ENCODE measurements at places on chromosomes 7 and 10. TPM values are rescaled to one million over a fixed set of nuclear protein-coding genes. Genes with fewer than 3 reads are reported as not detected.

DNA sequence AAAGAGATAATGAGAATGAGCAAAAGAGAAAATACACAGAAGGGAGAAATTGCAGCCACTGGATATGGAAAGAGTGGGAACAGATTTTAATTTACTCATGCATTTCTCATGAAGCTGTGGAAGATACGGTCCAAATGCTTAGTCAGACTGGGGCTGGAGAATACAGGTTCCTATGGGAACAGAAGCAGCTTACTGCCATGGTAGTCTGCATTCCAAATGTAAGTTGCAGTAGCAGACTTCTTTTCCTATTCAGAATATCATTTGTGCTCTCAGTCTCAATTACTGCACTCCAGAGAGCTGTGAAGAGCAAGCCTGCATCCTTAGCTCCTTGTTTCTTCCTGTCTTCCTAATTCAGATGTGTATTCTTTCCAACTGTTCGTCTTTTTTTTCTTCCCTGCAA is 190.8 kb upstream of the TMEM196 start:
- no peaks in the 10 kb centered on the region for H3K4me1 ChIP-seq
- no peaks in the 10 kb centered on the region for H3K36me3 ChIP-seq
- no peak for DNase-seq
- H3K27ac ChIP-seq, result no peak overlapping the region

DNA sequence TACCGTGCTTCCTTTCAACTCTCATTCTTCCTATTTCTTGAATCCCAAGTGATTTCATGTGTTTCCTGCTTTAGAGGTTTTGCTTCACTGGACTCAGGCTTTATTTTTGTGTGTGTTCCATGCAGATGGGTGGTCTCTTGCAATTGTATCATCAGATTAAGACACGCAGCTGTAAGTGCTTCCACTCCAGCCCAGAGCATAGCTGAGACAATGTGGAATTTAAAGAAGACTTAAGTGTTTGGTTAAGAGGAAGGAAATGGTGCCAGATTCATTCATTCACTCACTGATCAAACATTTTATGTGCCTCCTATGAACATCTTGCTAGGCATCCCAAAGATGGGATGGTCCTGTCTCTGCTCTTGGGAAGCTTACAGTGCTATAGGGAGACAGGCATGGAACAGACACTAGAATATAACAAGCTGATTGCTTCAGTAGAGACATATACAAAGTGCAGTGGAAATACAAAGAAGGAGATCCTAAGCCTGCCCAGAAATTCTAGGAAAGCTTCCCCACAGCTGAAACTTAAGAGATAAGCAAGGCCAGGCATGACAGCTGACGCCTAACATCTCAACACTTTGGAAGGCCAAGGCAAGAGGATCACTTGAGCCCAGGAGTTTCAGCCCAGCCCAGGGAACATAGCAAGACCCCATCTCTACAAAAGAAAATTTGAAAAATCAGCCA is 46.1 kb upstream of the LRRC17 start:
- no peaks in the 10 kb centered on the region for H3K4me1 ChIP-seq
- no peaks in the 10 kb centered on the region for H3K36me3 ChIP-seq
- no peak overlapping the region for H3K27ac ChIP-seq
- no peak overlapping the region for H3K4me3 ChIP-seq
- no peaks in the 10 kb centered on the region for H3K27me3 ChIP-seq
- DNase-seq, result no peak

- no peaks in the 10 kb centered on the region for H3K27me3 ChIP-seq
- DNase-seq, result no peak
- no peaks in the 10 kb centered on the region for H3K36me3 ChIP-seq
- no peak overlapping the region for H3K27ac ChIP-seq
- no peaks in the 10 kb centered on the region for H3K4me1 ChIP-seq
Observed at GRCh38 chr7:145557805-145558204, 558.8 kb upstream of the CNTNAP2 start.

The TRPV5 gene
- total RNA-seq, result 0.15 TPM

The SFTPA1 gene
- not detected for total RNA-seq

GRCh38 chr7:137082391-137082790 is 213.9 kb downstream of the CHRM2 start:
- no peak for DNase-seq
- H3K27ac ChIP-seq, result no peak overlapping the region
- H3K36me3 ChIP-seq, result no peaks in the 10 kb centered on the region
- H3K4me3 ChIP-seq, result no peak overlapping the region

The PIK3CG gene
- total RNA-seq, result 5.4 TPM

DNA sequence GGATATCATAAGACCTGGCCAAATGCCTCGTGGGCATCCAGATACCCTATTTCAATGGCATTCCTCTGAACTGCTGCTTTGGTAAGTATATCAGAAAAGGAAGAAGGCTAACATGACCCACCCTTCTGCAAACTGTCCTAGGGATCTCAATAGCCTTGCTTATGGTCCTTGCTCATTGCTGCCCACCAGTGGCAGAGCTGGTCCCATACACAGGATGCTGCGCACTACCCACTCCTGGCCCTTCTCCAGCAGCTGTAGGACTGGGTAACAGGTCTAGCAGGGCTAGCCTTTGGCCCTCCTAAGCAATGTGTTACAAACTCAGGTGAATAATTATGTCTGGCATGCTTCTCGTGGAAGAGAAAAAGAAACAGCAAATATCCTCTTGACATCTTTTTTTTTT is 72.5 kb downstream of the C10orf90 start:
- no peaks in the 10 kb centered on the region for H3K4me1 ChIP-seq
- no peak for DNase-seq
- no peak overlapping the region for H3K4me3 ChIP-seq

GRCh38 chr10:99443500-99443899 is 13.1 kb upstream of the GOT1 start:
- H3K27me3 ChIP-seq, result no peaks in the 10 kb centered on the region
- DNase-seq, result no peak
- H3K27ac ChIP-seq, result no peak overlapping the region
- no peak overlapping the region for H3K4me3 ChIP-seq
- H3K4me1 ChIP-seq, result no peaks in the 10 kb centered on the region

DNA sequence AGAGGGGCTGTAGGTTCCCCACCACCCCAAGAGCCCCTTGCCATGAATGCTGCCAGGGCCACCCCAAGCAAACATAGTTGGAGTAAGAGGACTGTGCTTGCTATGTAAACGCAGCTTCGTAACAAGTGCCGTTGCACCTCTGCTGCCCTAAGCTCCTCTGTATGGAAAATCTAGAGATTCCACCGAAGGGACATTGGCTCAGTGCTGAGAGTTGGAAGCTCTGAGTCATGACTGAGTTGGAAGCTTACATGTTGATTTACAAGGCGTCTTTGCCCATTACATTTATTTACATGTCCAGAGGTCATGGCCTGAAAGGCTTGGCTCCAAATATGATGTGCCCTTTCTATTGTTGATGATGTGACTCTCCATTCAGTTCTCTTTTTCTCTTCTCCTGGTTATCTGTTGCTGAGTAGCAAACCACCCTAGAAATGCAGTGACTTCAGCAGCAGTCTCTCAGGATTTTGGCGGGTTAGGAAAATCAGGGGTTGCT is 233.1 kb upstream of the TCF7L2 start:
- H3K4me1 ChIP-seq, result no peaks in the 10 kb centered on the region
- no peak overlapping the region for H3K4me3 ChIP-seq
- H3K36me3 ChIP-seq, result no peaks in the 10 kb centered on the region
- H3K27me3 ChIP-seq, result no peaks in the 10 kb centered on the region

- H3K27ac ChIP-seq, result no peak overlapping the region
- no peak overlapping the region for H3K4me3 ChIP-seq
- no peaks in the 10 kb centered on the region for H3K36me3 ChIP-seq
- no peaks in the 10 kb centered on the region for H3K27me3 ChIP-seq
- no peaks in the 10 kb centered on the region for H3K4me1 ChIP-seq
- DNase-seq, result no peak
Observed at GRCh38 chr10:49241385-49241784, 53.2 kb upstream of the TMEM273 start.

The AHR gene
- 146 TPM for total RNA-seq

- H3K27me3 ChIP-seq, result no peaks in the 10 kb centered on the region
- H3K4me1 ChIP-seq, result no peaks in the 10 kb centered on the region
- no peaks in the 10 kb centered on the region for H3K36me3 ChIP-seq
- H3K27ac ChIP-seq, result no peak overlapping the region
Observed at GRCh38 chr7:2934984-2935740, 91.1 kb upstream of the GNA12 start.

Data from breast epithelium (tissue), 4 donors.